ENCODE measurements at places on chromosomes 12 and 14. TPM values are rescaled to one million over a fixed set of nuclear protein-coding genes. Genes with fewer than 3 reads are reported as not detected.
A peak's percentile ranks its signal among the peaks of the same experiment; 100 is the strongest.

- no peak for DNase-seq
These were observed 21.2 kb downstream of the ASB2 start for GRCh38 chr14:93954900-93955849.

- DNase-seq, result no peak
These were observed 99.9 kb downstream of the FOXN3 start for GRCh38 chr14:89317051-89317691.

JAG2 gene
- 124 TPM for total RNA-seq

- DNase-seq, result no peak
These were observed 470.9 kb upstream of the CCDC196 start for GRCh38 chr14:66015071-66015780.

- peak; percentile 52 for DNase-seq
These were observed 21.8 kb upstream of the KRT78 start for GRCh38 chr12:52870361-52871290.

Data from mammary epithelial cell (primary cell).